ENCODE measurements at places on chromosomes 13 and 19.

DNA sequence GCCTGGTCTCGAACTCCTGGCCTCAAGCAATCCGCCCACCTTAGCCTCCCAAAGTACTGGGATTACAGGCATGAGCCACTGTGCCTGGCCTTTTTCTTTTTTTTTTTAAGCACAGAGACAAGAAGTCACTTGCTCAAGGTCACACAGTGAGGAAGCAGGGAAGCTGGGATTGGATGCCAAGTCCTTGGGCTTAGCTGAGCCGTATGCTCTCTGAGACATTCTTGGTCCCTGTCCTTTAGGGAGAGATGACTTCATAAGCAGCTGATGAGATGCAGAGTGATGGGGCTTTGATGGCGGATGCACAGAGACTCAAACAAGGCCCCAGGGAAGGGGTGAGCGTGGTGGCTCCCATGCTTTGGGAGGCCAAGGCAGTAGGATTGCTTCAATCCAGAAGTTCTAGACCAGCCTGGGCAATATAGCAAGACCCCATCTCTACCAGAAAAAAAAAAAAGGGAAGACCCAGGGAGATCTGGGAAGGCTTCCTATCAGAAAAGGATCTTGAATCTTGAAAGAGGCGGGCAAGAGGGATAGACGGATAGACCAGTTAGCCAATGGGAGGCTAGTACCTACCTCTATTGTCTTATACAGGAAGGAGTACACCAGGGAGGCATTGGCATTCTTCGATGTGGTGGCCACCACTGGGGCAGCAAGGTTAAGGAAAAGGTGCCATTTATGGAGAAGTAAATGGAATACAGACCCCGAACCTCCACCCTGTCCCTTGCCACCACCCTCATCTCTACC is 3.9 kb downstream of the AP1M2 start:
- DNase-seq: no peak

DNA sequence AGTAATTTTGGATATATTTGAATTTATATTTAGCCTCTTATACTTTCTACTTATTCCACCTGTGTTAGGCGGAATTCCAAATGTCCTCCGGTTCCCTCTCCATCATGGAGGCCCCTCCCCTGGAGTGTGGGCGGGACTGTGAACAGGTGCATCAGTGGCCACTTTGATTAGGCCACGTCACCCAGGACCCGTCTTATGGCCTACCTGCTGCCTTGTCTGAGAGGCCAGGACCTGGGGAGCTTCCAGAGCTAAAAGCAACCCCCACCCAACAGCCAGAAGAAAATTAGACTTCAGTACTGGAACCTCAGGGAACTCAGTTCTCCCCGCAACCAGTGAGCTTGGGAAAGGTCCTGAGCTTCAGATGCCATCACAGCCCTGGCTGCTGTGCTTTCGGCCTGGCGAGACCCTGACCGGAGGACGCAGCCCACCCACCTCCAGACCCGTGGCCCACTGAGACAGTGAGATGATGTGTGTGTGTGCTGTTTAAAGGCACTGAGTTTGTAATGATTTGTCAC is 200.2 kb upstream of the SOX1 start:
- DNase-seq: no peak

- no peak for DNase-seq
These were observed 6.0 kb downstream of the PEX11G start for GRCh38 chr19:7482584-7483439.

DNA sequence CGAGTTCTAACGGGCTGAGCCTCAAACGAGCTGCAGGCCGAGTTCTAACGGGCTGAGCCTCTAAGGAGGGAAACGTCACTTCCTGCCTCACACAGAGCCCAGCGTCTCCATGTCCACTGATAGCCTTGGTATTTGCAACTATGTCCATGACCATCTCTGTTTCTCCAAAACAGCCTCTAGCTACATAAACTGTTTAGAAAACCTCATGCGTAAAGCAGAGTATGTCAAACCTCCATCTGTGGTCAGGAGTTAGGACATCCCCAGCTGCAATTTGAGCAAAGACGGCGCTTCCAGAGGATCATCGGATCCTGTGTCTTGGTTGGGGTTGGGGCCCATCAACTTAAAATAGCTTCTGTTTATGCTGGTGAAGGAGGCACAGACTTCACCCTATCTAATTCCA is 20.8 kb downstream of the RASA3 start:
- DNase-seq: no peak

GRCh38 chr19:18425515-18426415 is 6.6 kb downstream of the SSBP4 start:
- DNase-seq: no peak

GRCh38 chr19:33040994-33041827 is 23.5 kb downstream of the RHPN2 start:
- DNase-seq: no peak

DNA sequence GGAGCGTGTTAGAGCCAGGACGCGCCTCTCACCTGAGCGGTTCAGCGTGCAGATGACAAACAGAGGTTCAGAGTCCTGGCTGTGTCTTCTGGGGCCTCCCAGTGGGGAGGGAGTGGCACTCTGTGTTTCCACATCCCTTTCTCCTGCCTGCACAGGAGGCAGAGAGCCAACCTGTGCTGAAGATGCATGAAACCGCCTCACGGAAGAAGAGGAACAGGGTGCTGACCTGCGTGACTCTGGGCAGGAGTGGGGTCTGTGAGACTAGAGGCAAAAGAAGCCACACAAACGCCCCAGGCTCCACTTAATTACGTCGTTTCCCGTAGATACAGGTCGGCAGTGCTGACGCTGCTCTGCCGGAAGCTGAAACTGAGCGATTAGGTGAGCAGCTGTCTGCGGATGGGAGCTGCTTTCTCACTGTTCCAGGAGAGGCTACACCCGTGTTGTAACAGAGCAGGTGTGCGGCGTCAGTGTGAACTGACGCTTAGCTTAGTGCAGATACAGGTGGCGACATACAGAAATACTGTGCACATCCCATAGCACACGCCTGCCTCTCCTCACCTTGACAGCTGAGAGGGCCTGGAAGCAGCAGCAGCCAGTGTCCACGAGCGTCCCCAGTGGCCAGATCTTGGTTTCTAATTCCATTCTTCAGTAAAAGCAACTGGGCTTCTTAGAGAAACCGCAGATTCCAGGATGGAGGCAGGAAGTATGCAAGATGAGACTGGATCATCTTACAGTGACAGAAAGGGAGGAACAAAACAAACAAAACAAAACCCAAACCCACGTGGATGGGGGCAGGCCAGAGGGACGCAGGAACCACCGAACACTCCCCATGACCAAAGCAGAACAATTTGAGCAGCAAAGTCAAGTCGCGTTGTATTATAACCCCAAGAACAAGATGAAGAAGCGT is 37.7 kb upstream of the MCF2L start:
- DNase-seq: peak; percentile 28

- no peak for DNase-seq
These were observed 22.4 kb downstream of the AMER2 start for GRCh38 chr13:25149711-25150110.

- DNase-seq: no peak
These were observed 36.3 kb downstream of the STOML3 start for GRCh38 chr13:38954291-38954690.

GRCh38 chr13:77820431-77821149 is 98.0 kb downstream of the EDNRB start:
- no peak for DNase-seq

DNA sequence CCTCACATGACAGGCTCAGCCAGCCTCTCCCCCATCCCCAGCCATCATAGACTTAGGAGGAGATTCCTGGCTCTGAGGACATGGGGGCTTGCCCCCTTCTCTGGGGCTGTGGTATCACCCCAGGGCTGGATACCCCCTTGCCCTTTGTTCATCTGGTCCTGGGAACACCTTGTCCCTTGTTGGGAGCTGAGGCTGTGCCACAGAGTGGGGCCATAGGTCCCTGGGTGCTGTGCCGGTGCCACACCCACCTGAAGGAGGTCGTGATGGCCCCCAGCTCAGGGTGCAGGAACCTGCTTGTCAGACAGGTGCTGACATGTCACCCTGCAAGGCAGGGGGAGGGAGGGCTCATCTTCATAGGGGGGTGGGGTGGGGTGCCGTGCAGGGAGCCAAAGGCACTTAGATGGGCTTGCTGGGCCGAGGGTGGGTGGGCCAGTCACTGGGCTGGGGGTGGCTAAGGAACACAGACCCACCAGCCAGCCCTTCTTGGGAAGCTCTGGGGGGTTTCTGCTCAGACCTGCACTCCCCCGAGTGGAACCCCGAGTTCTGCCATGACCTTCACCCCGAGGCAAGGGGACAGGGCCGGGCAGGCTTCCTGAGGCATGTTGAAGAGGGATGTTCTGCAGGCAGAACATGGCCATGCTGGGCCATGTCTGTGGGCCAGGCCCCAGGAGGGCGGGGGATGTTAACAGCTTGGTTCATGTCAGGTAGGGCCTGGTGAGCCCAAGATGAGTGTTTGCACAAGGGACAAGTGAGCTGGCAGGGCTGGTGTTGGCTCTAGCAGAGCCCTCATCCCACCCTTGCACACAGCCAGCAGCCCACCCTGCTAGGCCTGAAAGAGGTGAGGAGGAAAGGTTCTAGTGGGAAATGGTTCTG is 28.0 kb downstream of the TSSK6 start:
- DNase-seq: no peak

GRCh38 chr13:41854758-41855157 is 106.2 kb downstream of the VWA8 start:
- no peak for DNase-seq

GRCh38 chr19:38809592-38810252 is 3.0 kb downstream of the LGALS4 start:
- no peak for DNase-seq

- no peak for DNase-seq
These were observed 256.4 kb upstream of the SOX21 start for GRCh38 chr13:94968757-94969086.

DNA sequence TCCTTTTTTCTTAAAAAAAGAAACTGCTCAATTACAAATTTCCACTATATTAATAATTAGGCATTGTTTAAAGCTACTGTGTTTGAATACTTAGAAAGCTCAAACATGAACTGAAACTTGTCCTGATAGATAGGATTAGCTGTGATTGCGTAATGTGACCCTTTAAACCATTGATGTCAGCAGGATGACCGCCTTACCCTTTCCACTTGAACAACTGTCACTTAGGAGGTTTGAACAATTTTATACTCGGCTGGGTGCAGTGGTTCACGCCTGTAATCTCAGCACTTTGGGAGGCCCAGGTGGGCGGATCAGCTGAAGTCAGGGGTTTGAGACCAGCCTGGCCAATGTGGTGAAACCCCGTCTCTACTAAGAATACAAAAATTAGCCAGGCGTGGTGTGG is 2.9 kb downstream of the LAMP1 start:
- DNase-seq: no peak

DNA sequence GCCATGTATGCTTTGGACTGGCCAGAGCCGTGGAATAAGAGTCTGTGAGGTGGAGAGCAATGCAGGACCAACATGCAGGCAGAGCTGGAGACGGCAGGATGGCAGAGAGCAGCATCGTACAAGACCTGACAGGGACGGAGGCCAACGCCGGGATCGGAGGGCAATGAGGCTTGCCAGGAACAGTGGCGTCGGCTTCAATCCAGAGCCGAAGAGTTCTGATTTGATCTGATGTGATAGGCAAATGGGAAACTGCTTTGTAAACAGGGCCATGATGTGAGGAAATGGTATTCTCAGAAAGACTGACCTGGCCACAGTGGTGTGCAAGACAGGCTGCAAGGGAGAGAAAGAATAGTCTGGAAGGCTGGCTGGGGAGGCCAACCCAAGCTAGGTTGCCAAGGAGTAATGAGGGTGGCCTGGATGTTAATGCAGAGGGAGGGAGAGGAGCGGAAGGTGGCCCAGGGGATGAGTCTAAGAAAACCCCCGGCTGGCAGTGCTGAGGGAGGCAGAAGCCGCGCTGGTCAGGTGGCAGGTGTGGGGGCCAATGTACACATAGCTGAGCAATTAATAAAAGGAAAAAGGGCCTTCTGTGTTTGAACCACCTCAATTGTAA is 26.7 kb downstream of the RCBTB2 start:
- no peak for DNase-seq

DNA sequence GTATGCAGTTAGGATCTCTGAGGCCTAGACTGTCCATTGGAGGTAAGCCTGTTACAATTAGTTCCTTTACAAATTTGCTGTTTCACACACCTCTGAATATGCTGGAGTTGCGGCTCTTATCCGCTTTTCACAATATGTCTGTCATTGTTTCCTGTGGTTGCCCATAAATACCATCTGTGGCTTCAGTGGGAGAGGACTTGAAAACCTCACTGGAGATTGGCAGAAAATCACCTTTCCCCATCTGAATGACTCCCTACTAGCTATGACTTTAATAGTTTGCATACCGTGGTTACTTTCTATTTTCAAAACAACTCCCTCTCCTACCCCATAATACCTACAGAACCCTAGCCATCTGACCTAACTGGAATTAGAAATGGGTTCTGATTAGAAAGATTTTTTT is 454.3 kb downstream of the PCDH17 start:
- no peak for DNase-seq

All from fibroblast of skin of left biceps (primary cell).